ENCODE measurements at places on chromosomes 5 and 9.

DNA sequence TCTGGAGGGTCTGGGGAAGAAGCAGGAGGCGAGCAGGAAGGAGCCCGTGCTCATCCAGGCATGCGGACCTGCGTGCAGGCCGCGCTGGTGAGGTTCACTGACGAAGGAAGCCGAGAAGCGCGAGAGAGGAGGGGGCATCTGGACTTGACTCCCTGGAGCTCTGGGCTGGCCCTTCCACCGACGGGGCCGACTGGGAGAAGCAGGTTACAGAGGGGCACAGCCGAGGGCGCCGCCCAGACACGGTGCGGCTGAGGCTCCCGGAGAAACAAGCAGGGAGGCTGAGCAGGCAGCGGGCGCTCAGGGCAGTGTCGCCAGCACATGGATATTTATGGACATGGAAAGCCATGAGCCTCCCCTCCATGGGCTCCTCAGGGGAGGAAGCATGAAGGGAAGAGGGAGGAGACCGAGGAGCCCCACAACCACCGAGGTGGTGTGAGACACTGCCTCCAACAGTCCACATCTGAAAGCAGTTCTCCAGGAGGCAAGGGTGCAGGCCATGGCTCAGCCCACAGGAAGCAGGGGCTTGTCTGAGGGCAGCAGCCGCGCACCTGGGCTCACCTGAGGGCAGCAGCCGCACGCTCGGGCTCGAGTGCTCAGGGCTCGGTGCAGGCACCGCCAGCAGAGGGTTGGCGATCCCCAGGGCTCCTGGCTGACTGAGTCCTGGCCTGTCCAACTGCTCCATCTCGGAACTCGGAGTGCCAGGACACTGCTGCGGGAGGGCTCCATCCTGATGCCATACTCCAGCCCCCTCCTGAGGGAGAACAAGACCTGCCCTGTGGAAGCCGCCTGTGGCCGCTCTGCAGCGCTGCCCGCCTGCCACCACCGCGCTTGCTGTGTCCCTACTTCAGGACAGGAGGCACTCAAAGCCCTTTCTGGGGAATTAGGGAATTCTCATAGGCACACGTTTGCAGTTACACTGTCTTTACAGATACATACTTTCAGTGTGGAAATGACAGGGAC, 15.7 kb upstream of the INPP5E start:
- no peak for DNase-seq

- DNase-seq, result peak; percentile 10
Measured at GRCh38 chr9:127913682-127914081, 3.2 kb downstream of the ST6GALNAC4 start.

GRCh38 chr9:34588671-34589635, 571 bp downstream of the CNTFR start:
- DNase-seq, result no peak

GRCh38 chr5:137604348-137605095, 105.4 kb upstream of the SPOCK1 start:
- no peak for DNase-seq

DNA sequence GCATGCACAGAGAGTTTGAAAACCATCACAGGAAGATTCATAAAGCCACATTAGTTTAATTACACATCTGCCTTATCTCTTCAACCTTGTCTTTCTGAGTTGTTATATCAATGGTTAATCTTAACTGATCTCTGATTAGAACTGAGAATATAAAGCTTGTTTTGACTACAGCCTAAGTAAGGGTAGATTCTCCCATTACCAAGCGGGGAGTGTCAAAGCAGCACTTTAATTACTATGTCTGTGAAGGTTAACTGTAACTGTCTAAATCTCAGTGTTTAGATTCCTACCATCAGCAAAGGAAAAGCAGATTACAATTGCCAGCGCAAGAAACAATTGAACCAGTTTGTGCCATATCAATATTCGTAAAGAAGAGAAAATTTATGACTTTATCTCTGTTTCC, 348.7 kb downstream of the CDH12 start:
- no peak for DNase-seq

GRCh38 chr9:80496901-80497556, 925.3 kb downstream of the TLE4 start:
- DNase-seq, result no peak

DNA sequence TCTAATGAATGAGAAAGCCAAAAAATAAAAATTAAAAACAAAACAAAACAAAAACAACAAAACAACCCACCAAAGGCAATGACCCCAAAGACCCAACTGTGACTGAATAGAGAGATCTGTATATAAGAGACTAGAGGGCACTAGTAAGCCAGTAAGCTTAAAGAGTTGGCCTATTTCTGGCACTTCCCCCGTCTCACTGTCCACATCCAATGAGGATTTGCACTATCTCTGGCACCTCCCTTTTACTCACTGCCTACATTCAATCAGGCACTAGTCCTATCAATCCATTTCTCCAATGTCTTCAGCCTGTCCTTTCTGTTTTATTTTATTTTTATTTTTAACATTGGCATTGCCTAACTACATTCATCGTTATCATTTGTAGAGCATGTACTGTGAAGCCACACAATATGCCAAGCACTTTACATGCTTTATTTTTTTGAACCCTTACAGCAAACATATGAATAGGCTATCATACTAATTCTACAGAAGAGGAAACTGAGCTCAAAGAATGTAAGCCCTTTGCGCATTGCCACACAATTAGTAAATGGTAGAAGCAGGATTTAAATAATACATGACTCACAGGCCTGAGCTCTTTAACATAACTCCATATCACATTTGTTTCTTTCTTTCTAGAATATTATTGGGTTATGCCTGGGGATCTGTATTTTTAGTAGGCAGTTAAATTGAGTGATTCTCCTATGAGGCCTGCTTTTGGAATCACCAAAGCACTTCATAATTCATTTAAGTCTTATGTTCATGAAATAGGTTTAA, 70.0 kb downstream of the C6 start:
- no peak for DNase-seq

GRCh38 chr5:14263699-14264098, 120.6 kb downstream of the TRIO start:
- no peak for DNase-seq

- no peak for DNase-seq
Measured at GRCh38 chr9:113361304-113362018, 12.1 kb downstream of the BSPRY start.

- no peak for DNase-seq
Measured at GRCh38 chr9:112822618-112823017, 68.1 kb downstream of the SLC46A2 start.

DNA sequence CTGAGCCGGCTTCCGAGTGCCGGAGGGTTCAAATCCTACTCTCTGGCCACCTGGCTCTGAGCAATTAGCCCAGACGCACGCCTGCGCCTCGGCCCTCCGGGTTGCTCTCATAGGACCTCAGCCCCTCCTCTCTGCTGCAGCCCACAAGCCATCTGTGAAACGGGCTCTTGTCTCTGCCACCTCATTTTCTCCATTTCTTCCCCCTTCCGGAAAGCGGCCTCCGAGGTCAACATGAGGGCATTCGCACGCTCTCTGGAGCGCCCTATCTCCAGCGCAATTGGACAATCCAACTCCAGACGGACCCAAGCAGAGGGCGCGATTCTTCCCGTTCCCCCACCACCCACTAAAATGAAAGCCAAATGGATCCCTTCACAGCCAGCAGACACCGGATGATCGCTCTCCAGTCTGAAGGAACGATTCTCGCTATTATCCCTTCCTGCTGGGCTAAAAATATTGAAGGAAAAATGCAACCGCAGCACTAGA, 41.5 kb downstream of the VAV2 start:
- peak; percentile 56 for DNase-seq

DNA sequence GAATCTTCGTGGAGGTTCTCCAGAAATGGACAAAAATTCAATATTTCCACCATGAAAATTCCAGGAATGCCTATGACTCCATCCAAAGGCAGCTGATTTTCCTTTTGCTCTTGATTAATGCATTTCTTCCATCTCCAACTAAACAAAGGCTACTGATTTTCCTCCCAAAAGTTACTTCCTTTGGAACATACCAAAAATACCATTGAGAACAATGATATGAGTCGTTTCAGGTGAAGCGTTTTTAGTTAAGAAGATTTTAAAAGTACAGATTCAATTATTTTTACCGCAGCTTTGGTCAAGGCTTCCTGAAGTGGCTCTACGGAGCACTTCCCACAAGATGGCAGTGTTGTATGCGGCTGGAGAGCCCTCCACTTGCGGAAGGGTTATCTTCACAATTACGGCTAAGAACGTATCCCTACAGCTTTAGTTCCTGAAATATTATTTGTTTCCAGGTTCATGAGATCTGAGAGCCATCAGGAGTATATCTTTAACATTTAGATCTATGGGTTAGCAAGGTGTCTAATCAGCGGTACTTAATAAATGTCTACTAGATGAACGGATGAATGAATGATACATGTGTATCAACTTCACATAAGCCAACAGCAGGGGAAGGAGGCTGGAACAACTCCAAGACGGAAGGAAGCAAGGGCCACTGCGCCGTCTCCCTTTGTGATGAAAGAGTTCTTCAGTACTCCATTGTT, 35.9 kb upstream of the ARSB start:
- peak; percentile 59 for DNase-seq

- no peak for DNase-seq
Measured at GRCh38 chr9:73643379-73644013, 491.8 kb downstream of the ANXA1 start.

DNA sequence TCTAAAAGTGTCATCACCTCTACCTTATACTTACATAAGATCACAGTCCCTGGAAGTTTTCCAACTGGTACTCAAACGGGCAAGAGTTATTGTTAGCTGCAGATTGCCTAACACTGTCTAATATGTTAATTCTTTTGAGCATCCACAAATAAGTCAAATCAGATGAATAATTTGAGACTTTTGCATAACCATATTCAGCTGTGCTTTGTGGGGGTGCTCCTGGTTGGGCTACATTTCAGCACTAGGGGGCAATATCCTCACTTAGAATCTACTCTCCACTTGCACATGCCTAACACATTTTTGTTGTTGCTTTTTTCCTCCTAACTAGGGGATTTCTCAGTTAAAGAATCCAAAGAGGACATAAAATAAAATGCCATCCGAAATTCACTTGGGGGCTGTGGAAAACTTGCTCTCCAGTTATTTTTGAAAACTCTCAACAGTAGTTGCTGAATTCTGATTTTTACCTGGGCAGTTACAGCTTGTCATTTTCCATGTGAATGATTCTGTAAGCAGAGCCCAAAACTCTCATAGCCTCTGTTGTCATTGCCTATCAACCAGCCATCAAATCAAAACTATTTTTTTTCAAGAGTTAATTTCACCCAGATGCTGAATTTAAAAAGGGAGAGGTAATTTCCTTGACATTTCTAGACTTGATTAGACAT, 71.5 kb downstream of the TRIM36 start:
- DNase-seq, result no peak

DNA sequence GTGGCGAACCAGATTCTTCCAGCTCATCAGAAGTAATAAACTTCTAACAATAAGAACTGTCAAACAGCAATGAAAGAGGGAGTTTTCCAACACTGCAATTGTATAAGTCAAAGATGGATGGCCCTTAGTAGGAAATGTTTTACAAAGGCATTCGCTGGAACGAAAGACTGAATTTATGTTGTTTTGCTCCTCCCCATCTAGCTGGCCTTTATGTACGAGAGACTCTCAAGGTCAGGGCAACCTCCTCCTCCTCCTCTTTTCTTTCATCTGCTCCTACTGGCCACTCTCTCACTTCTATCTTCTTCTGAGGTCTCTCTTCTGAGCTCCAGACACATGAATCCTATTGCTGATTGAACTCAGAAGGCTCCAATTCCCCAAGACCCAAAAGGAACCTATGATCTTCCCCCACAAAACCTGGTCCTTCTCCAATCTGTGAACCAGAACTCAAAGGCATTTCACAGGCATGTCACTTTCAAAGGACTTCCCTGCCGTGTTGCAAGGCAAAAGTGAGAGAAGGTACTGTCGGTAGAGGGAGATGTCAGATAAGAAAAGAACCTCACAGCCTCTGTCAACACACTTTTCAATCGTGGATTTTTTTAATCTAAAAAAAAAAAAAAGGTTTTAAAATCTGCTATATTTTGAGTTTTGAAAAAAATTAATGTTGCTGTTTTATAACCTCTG, 28.5 kb upstream of the PUM3 start:
- no peak for DNase-seq

GRCh38 chr9:121545875-121546423, 46.3 kb upstream of the GGTA1 start:
- peak; percentile 96 for DNase-seq

- DNase-seq, result no peak
Measured at GRCh38 chr5:151097820-151098767, 17.3 kb upstream of the TNIP1 start.

DNA sequence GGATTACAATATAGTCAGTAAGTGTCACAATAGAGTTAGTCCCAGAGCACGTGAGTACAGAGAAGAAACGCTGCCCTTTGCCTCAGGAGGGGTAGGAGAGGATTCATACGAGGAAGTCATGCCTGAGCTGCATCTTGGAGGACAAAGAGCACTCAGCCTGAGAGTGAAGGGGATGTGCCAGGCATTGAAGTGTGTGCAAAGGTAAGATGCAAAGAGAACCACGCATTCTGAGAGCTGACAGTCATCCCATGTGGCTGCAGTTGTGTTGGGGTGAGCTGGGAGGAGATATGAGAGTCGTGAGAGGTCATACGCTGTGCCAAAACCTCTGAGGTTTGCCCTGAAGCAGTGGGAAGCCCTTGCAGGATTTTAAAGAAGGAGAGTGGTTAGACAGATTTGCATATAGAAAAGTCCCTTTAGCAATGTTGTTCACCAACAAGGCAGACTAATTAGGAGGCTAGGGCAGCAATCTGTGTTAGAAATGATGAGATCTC, 97.5 kb downstream of the PIP5K1B start:
- DNase-seq, result no peak
